ENCODE measurements at places on chromosomes 12 and 14. TPM values are rescaled to one million over a fixed set of nuclear protein-coding genes. Genes with fewer than 3 reads are reported as not detected.

GRCh38 chr14:106185837-106186233 lies 659.5 kb downstream of the TMEM121 start:
- no peak for DNase-seq

DNA sequence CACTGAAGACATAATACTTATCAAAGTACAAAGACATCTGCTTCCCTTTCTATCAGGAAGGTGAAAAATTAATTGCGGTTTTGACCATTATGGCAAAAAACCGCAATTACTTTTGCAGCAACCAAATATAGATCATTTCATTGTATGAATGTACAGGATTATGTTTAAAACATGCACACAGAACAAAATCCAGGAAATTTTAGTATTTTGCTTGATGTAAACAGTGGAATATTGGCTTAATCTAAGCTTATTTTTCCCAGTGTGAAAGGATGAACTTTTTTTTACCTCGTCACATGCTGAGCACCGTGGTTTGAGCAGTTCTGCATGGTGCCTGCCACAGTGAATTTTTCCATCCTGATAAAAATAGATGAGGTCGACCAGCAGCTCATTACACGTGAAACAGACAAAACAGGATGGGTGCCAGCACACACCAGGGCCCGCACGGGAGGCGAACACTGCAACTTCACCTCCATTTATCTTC lies 121.2 kb downstream of the PRICKLE1 start:
- no peak for DNase-seq

The LRRC9 gene
- not detected for total RNA-seq

DNA sequence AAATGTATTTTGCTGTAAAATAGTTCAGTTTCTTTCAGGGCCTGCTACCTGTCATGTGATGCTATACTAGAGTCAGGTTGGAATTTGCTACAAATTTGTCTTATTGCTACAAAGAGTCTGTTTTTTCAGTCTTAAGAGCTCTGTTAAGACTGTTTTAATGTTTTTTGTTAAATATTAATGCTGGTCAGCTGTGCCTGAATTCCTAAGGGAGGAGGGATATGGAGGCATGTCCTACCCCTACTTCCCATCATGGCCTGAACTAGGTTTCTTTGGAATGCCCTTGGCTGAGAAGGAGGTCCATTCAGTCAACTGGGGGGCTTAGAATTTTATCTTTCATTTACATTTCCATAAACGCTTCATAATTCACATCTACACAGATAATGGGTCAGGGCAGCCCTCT lies 30.0 kb downstream of the IQSEC3 start:
- no peak for DNase-seq

DNA sequence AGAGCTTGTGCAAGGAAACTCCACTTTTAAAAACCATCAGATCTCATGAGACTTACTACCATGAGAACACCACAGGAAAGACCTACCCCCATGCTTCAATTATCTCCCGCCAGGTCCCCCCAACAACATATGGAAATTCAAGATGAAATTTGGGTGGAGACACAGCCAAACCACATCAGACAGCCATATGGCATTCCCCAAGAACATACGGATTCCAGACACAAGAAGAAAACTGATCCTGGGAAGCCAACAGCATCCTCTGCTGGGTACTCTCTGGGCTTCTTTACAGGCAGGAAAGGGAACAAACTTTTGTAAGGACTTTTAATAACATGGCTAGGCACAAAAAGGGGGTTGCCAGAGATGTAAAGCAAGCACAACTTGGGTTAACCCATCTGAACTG lies 127.2 kb downstream of the TMEM132C start:
- DNase-seq: no peak

DNA sequence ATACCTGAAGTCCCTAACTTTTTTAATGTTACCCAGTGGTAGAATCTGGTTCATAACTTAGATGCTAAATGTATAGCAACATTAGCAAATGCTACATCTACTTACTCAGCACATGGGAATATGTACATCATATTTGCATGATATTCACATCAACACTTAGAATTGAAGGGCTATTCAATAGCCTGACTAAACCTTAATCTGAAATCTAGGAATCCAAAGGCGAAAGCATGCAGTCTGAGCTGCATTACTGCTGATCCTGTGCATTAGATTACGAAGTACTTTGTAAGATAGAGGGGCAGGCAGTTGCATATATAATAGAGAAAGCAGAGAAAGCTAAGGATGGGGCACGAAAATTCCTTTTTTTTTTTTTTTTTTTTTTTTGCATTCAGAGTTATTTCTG lies 40.4 kb downstream of the SLC38A4 start:
- no peak for DNase-seq

DNA sequence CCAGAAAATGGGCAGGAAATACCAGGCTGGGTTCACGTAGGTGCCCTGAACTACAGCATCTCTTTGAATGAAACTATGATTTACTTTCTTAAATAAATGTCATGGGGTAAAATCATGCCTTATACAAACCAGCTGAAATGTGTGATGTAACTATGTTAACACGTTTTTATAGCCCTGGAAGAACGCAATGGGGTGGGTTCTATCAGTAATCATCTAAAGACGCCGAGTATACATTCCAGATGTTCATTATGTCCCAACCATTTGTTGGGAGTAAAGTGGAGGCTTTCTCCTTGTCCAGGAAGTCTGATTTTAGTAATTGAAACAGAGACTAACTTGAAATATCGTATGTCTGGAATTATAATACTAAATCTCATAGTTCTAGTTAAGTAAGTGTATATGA lies 16.2 kb upstream of the IGF1 start:
- no peak for DNase-seq

- no peak for DNase-seq
These were observed 456.9 kb downstream of the NRXN3 start for GRCh38 chr14:78627114-78627513.

DNA sequence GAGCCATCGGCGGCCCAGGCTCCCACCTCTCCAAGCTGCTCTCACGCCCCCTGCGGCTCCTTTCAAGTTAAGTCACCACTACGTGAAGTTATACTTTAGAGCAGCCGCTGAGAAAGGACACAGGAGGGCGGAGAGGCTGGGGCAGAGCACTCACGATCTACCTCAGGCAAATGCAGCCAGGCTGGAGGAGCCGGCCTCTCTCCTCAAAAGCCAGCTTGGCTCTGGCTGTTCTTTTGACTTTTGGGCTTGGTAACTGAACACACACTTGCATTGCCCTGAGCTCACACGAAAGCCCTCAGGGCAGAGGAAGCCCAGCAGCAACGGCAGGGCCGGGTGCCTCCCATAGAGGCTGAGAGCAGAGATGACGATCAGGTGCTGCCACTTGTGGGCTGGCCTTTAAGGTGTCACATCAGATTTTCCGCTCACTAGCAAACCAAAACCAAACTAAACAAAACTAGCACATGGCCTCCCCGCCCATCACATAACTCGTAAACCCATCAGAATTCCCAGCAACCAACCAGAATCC lies 75.2 kb downstream of the PITPNM2 start:
- no peak for DNase-seq

GRCh38 chr12:46942579-46942978 lies 116.8 kb upstream of the SLC38A4 start:
- DNase-seq: no peak

- DNase-seq: no peak
These were observed 148.7 kb downstream of the ETV6 start for GRCh38 chr12:11798006-11798708.

The IFNG-AS1 gene
- total RNA-seq: not detected

GRCh38 chr12:30166006-30166795 lies 382.5 kb upstream of the TMTC1 start:
- DNase-seq: no peak

The MUCL1 gene
- 1,397 TPM for total RNA-seq

The ART4 gene
- 1.3 TPM for total RNA-seq

- DNase-seq: no peak
These were observed 7.5 kb downstream of the RNF212B start for GRCh38 chr14:23245282-23245681.

- no peak for DNase-seq
These were observed 1.4 kb upstream of the ASIC1 start for GRCh38 chr12:50055831-50056638.

The EXOC3L4 gene
- total RNA-seq: 1.5 TPM

The NPFF gene
- not detected for total RNA-seq

DNA sequence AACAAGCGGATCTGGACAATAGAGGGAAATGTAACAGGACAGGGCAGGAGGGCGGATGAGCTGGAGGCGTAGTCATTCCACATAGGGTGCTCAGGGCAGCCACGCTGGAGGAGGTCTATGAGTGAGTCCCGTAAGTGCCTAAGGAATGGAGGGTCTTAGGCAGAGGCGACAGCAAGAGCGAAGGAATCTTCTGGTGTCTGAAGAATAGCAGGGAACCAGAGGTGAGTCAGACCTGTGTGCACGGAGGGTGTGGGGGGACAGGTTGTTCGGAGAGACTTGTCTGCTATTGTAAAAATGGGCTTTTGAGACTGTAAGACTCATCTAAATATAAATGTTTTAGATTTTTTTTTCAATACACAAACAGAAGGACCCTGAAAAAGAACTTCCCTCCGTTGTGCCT lies 70.6 kb downstream of the SETD3 start:
- no peak for DNase-seq

GRCh38 chr14:89377544-89377943 lies 39.5 kb downstream of the FOXN3 start:
- no peak for DNase-seq

GRCh38 chr14:67487937-67488893 lies at the start of gene TMEM229B:
Gene TMEM229B, minus strand, starts transcription at chr14:67488721. Its CDS starts 14,798 bp downstream, at chr14:67473923.
- DNase-seq: no peak

- no peak for DNase-seq
These were observed 71.3 kb upstream of the HECTD1 start for GRCh38 chr14:31278883-31279282.

DNA sequence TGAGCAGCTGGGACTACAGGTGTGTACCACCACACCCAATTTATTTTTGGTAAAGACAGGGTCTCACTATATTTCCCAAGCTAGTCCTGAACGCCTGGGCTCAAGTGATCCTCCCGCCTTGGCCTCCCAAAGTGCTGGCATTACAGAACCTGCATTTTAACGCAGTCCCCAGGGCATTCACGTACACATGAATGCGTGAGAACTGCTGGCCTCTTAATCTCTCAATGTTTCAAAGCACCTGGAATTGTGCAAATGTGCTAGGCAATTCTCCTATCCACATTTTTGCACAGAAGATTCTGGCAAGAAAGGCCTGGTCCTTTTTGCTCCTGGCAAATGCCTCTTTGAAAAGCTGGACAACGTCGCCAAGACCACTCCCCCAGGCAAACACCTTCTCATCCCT lies 35.2 kb downstream of the TESC start:
- no peak for DNase-seq

GRCh38 chr12:113866496-113866895 lies 99.6 kb downstream of the RBM19 start:
- no peak for DNase-seq

- no peak for DNase-seq
These were observed 416.9 kb downstream of the SLC6A15 start for GRCh38 chr12:84495711-84496110.

- DNase-seq: no peak
These were observed 1586.5 kb upstream of the SEL1L start for GRCh38 chr14:83120187-83120586.

The IKZF4 gene
- total RNA-seq: 3.8 TPM

DNA sequence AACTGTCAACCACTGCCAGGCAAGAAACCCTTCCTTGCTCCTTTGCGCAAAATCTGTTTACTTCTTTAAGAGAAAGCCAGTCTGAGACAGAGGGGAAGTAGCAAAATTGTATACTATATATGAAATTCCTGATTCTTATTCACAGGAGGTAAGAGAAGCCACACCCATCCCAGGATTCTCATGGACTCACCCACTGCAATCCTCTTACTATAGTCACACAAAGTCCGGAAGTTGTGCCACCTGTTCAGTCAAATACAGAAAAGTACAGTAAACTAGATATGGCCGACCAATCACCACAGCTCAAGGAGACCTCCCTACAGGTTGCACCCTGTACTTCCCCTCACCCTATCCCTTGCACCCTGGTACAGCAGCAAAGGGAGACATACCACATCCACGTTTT lies 2.9 kb downstream of the PRMT5 start:
- DNase-seq: no peak

- DNase-seq: no peak
These were observed 152.5 kb downstream of the C12orf75 start for GRCh38 chr12:105482951-105483350.

The OR6C1 gene
- total RNA-seq: not detected

The CLEC2A gene
- total RNA-seq: 64.3 TPM

DNA sequence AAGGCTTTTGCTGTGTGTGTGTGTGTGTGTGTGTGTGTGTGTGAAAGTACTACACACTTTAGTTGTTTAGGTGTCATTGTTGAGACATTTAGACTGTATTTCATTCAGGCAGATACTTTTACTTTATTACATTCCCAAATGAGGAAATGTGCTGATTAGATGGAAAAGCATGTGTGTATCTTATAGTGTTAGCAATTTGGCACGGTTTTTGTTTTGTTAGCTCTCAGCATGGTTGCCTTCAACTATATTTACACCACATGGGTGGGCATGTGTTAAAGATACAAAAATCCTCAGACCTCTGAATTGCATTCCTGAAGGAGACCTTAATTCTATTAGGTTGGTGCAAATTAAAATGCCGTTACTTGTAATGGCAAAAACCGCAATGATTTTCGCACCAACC lies 879.5 kb downstream of the DIO2 start:
- no peak for DNase-seq

DNA sequence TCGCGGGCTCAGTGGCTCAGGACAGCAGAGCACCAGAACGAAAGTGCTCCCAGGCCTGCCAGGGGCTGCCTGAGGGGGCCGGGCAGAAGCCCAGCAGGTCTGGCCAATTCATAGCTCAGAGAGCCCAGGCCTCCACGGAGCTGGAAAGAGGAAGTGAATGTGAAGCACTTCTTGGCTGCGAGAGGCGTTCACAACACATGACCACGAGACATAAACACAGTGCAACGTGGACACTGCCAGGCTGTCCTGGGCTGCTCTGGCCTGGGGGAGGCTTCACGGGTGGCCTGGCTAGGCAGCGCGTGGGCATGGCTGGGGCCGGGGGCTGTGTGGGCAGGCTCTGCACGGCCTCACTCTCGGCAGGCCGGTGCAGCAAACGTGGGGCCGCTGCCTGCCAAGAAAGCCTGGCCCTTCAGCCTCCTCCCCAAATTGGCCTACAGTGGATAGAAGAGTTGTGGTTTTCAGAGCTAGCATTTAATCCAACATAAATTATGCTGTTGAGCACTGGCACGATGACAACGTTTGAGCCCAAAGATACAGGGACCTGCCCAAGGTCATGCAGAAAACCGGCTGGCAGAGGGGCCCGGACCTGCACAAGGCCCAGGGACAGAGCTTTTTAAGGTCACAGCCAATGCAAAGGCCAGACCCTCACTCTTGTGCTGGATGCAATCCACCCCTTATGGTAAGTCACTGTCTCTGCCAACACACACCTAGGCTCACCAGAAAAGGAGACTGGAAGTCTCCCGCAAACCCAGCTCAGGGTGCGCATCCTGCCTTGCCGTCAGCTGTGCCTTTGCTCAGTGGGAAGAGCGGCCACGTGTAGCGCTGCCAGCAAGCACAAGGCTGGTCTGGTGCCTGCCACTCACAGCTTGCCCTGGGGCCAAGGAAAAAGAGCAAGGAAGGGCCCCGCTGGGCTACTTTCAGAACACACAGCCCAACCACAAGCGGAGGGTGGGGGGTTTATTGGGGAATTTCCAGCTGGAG lies 8.6 kb downstream of the SLC25A29 start:
- peak; percentile 88 for DNase-seq

GRCh38 chr12:90085494-90086274 lies 377.0 kb upstream of the ATP2B1 start:
- no peak for DNase-seq

The MYF6 gene
- total RNA-seq: not detected

- no peak for DNase-seq
These were observed 11.5 kb downstream of the RAB5B start for GRCh38 chr12:55985341-55985740.

All from suprapubic skin (tissue), 4 donors.